Foreskin keratinocyte (primary cell): ENCODE measurements at places on chromosomes 12 and 14. TPM values are rescaled to one million over a fixed set of nuclear protein-coding genes. Genes with fewer than 3 reads are reported as not detected.

GRCh38 chr12:39763890-39764169, 144.2 kb upstream of the ABCD2 start:
- DNase-seq: no peak

Gene BHLHE41
- polyA plus RNA-seq: 0.07 and 0.11 TPM in 2 replicates

DNA sequence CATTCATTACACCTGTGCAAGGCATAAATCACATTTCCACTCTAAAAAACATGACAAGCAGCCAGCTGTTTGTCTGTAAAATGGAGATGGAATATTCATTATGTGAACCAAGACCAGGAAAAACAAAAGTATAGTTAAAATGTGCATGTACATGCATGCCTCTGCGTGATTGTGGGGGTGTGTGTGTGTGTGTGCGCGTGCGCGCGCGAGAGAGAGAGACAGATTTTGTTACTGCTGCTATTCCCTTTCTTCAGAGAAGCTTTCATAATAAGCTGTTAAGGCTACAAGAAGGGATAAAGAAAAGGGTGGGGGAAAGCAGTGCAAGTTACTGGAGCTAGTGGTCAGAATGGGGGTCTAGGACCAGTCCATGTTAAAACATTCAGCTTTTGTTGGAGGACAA, 430.3 kb downstream of the NAV3 start:
- no peak for DNase-seq

DNA sequence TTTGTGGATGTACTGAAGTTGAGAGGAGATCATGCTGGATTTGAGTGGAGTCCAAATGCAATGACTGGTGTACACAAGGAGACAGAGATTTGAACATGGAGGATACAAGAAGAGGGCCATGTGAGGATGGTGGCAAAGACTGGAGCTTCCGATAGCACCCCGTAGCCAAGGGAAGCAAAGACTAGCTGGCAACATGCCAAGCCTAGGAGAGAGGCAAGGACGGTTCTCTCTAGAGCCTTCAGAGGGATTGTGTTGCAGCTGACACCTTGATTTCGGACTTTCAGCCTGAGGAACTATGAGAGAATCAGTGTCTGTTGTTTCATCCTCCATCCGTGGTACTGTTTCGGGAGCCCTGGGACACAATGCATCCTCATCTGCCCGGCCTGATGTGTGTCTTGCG, 202.5 kb downstream of the SLC15A4 start:
- no peak for DNase-seq

Gene PROX2
- not detected in 2 replicates for polyA plus RNA-seq

- no peak for DNase-seq
Measured at GRCh38 chr14:98711453-98711852, 560.5 kb downstream of the BCL11B start.

DNA sequence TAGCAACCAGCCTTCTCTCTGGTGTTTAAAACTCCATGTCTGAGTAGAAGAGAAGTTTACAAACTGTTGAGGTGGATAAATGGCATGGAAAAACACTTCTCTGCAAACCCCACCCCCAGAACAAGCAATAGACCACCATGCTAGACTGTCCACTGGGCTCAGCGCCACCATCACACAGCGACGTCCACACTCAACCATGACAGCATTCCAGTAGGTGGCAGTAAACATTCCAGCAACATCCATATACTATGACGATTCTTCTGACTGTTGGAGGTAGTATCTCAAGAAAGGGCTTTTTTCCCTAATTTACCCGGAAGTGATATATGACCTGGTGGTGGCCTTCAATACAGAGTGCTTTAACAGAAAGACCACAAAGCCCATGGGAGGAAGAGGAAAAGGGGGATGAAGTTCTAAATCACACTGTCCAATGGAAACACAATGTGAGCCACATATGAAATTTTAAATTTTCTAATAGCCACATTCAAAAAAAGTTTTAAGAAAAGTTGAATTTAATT, 152.2 kb downstream of the SLC15A4 start:
- DNase-seq: no peak
